ENCODE measurements at places on chromosomes 1 and 21. TPM values are rescaled to one million over a fixed set of nuclear protein-coding genes. Genes with fewer than 3 reads are reported as not detected.
A peak's percentile ranks its signal among the peaks of the same experiment; 100 is the strongest.

GRCh38 chr1:58390091-58390490 lies 156.4 kb downstream of the OMA1 start:
- H3K27me3 ChIP-seq: no peaks in the 10 kb centered on the region
- no peak overlapping the region for H3K27ac ChIP-seq
- H3K4me1 ChIP-seq: no peaks in the 10 kb centered on the region
- H3K36me3 ChIP-seq: no peaks in the 10 kb centered on the region
- no peak for DNase-seq

DNA sequence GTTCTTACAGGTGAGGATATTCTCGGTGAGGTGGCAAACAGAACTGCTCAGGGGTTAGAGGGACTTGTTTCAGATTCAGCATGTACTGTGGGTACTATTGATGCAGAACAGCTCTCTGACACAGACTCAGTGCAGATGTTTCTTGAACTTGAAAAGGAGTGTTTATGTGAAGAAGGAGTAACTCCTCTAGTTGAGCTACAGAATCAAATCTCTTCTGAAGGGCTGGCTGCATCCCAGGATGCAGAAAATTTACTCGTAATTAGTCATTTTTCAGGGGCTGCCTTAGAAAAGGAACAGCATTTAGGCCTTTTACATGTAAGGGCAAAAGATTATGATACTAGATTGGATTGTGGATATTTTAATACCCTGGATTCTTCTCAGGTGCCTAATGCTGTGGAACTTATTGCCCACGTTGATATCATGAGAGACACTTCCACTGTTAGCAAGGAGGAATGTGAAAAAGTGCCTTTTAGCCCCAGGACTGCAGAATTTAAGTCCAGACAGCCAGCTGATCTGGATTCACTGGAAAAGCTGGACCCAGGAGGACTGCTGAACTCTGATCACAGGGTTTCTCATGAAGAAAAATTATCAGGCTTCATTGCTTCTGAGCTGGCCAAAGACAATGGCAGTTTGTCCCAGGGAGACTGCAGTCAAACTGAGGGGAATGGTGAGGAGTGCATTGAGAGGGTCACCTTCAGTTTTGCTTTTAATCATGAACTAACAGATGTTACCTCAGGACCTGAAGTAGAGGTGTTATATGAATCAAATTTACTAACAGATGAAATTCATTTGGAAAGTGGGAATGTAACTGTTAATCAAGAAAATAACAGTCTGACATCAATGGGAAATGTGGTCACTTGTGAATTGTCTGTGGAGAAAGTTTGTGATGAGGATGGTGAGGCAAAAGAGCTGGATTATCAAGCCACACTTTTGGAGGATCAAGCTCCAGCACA lies 79.6 kb upstream of the BMP8A start:
- no peaks in the 10 kb centered on the region for H3K27me3 ChIP-seq
- no peak overlapping the region for H3K27ac ChIP-seq
- no peak for DNase-seq
- peak overlapping the region; percentile 10 for H3K4me3 ChIP-seq

GRCh38 chr1:59976194-59977074 lies 49.9 kb upstream of the CYP2J2 start:
- no peak overlapping the region for H3K4me3 ChIP-seq
- no peaks in the 10 kb centered on the region for H3K36me3 ChIP-seq
- peak; percentile 86 for DNase-seq
- H3K27me3 ChIP-seq: no peaks in the 10 kb centered on the region

The GBP7 gene
- not detected for total RNA-seq

GRCh38 chr21:32525282-32525681 lies 60.0 kb downstream of the TCP10L start:
- H3K4me3 ChIP-seq: no peak overlapping the region
- no peak overlapping the region for H3K27ac ChIP-seq
- DNase-seq: no peak
- H3K36me3 ChIP-seq: no peaks in the 10 kb centered on the region
- H3K27me3 ChIP-seq: no peaks in the 10 kb centered on the region
- H3K4me1 ChIP-seq: no peaks in the 10 kb centered on the region
